RPMI7951 (cell line): ENCODE measurements at places on chromosomes 3 and 15. TPM values are rescaled to one million over a fixed set of nuclear protein-coding genes. Genes with fewer than 3 reads are reported as not detected.

Gene HEG1
- total RNA-seq, result 27.4 and 29.3 TPM in 2 replicates

Gene CKMT1A
- 0.24 TPM in 1 of 2 replicates, not detected in the other for total RNA-seq

Gene ENTPD3
- not detected in 2 replicates for total RNA-seq

Gene CRYBG3
- total RNA-seq, result 14.7 and 16.7 TPM in 2 replicates

Gene FGD5
- total RNA-seq, result 5.3 and 7.9 TPM in 2 replicates

Gene ISL2
- 1.8 and 3.4 TPM in 2 replicates for total RNA-seq

GRCh38 chr15:71469413-71469812, 340.9 kb upstream of the NR2E3 start:
- peak; percentile 74 for DNase-seq

DNA sequence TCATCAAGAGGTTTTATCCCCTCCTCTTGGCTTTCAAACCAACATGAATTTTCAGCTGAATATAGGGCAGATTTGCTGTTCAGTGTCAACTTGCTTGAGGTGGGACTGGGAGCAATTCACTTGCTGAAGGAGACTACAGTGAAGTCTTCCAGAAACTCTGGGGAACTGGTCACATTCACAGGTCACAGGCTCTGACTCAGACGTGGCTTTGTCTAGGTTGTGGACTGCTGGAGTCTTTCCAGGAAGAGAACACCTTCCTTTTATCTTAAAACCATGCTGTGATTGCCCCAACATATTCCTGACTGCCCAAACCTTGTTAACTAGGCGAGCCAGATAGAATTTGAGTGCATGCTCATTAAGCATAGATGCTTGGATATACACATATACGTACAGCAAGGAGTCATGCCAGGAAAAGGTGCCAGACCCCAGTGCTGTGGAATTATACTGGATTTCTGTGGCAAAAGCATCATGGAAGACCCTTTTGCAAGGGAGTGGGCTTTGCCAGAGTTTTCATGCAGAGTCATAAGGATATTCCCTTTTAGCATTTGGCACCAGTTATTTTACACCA, 399.1 kb upstream of the TBL1XR1 start:
- peak; percentile 73 for DNase-seq

- DNase-seq, result no peak
Observed at GRCh38 chr3:31573036-31573779, 40.5 kb downstream of the STT3B start.

- no peak for DNase-seq
Observed at GRCh38 chr3:197222937-197223370, 75.5 kb downstream of the DLG1 start.

DNA sequence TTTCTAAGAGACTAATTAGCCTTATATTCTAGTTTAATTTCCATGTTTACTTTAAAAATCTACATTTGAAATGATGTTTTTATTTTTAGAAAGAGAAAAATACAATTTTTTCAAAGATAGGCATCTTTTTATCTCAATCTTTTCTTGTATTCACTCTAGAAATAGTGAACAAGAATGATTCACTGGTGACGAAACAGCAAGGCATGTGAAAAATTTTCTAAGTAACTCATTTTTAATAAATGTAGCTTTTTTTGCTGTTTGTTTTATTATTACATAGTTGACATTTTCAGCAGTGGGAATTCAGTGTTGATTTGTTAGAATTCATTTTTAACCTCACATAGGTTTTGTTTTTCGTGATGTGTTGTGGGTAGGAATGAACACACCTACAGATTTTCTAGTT, 1226.4 kb downstream of the NSUN3 start:
- DNase-seq, result no peak

DNA sequence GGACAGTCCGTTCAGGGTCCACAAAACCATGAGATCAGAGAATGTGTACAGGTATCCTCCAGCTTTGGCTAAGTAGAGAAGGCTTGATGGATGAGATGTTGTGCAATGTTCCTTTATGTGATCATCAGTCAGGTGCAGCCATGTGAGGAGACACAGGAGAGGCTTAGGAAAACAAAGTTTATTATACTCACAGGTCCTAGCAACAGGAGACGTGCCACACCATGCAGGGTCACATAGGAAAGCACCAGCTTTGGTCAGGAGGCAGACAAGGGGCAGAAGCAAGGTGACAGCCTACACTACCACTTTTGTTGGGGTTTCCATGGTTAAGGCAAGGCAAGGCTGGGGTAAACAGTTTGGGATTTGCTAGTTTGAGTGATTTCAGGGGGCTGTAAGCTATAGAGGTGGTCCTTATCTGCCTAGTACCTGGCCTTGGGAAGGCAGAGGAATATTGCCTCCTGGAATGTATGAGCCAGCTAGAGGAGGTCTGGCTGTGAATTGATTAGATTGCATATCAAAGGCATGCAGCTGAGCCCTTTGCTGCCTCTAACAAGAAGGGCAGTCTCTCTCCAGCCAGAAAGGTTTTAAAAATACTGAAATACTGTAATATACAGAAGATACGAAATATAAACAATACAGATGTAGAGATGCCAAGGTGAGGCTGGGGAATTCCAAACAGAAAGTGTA, 248.6 kb downstream of the RYR3 start:
- DNase-seq, result no peak

DNA sequence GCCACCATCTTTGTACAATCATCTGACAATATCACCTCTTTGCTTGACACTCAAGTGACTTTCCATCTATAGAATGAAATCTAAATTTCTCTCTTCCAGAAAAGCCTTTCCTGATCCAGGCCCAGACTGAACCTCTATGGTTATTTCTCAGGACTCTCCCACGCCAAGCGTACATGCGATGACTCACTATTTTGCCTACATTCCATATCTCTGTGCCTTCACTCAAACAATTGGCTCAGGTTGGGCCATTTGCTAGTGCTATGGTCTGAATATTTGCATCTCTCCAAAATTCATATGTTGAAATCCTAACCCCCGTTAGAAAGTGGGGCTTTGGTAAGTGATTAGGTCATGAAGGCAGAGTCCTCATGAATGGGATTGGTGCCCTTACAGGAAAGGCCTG, 43.9 kb downstream of the ST3GAL6 start:
- peak; percentile 27 for DNase-seq

- DNase-seq, result no peak
Observed at GRCh38 chr15:99404454-99404853, 153.2 kb downstream of the LRRC28 start.
